GDM1 (cell line): ENCODE measurements at places on chromosomes 6 and 20.

- DNase-seq, result peak; percentile 48
Observed at GRCh38 chr6:147166360-147166944, 37.8 kb upstream of the STXBP5 start.

GRCh38 chr20:38841570-38841969 is 36.1 kb downstream of the PPP1R16B start:
- no peak for DNase-seq

DNA sequence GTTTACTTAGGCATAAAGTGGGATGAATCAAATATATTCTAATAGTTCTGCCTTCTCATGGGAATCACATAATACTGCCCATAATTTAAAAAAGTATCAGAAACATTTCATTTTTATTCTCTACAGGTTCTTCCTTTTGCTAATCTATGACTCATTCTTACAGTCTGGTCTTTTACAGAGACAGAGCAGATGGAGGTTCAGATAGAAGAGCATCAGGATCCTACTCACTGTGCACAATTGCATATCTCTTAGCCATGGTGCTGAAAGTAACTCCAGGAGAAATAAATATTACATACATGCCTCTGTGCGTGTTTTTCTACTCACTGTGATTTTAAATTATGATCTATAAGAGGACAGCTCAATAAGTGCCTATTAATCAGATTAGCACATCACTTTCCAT is 16.3 kb upstream of the OR2B6 start:
- DNase-seq, result no peak

GRCh38 chr6:151263967-151264366 is 24.2 kb downstream of the AKAP12 start:
- DNase-seq, result no peak

DNA sequence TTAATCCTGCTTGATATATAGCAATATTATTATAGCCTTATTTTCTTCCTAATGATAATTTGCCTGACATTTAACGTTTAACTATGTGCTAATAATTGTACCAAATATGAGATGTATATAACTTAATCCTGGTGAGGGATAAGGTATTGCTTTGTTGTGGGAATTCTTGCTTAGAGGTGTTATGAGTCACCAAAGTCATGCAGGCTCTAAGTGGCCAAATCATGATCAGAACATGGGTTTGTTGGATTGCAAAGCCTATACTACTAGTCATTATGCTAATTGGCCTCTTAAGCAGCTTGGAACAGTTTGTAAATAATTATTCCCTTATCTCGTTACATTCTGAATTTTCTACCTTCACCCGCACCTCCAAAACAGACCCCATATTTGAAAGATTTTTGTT is 21.9 kb upstream of the C6orf141 start:
- no peak for DNase-seq

DNA sequence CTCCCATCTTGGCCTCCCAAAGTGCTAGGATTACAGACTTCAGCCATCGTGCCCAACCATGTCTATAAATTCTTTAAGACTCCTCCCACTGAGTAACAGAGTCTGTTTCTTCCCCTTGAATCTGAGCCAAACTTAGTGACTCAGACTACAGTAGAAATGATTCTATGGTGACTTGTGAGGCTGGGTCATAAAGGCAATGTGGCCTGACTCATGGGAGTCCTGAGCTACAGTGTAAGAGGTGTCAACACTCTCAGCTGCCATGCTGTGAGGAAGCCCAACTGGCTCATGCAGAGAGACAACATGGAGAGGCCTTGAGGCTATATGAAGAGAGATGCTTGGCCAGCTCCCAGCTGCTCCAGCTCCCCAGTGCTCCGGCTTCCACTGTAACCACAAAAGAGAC is 5.2 kb upstream of the NRSN2 start:
- peak; percentile 31 for DNase-seq

- no peak for DNase-seq
Observed at GRCh38 chr6:125568609-125569008, 180.8 kb upstream of the HEY2 start.

DNA sequence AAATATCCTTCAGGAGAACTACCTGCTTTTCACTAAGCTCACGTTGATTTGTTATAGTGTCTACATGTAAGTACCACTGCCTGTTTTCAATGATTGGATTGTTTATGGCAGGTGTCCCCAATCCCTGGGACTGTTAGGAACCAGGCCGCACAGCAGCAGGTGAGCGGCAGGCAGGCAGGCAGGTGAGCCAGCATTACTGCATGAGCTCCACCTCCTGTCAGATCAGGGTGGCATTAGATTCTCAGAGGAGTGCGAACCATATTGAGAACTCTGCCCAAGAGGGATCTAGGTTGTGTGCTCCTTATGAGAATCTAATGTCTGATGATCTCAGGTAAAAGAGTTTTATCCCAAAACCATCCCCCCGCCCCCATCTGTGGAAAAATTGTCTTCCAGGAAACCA is 303.3 kb downstream of the EYA4 start:
- DNase-seq, result no peak

DNA sequence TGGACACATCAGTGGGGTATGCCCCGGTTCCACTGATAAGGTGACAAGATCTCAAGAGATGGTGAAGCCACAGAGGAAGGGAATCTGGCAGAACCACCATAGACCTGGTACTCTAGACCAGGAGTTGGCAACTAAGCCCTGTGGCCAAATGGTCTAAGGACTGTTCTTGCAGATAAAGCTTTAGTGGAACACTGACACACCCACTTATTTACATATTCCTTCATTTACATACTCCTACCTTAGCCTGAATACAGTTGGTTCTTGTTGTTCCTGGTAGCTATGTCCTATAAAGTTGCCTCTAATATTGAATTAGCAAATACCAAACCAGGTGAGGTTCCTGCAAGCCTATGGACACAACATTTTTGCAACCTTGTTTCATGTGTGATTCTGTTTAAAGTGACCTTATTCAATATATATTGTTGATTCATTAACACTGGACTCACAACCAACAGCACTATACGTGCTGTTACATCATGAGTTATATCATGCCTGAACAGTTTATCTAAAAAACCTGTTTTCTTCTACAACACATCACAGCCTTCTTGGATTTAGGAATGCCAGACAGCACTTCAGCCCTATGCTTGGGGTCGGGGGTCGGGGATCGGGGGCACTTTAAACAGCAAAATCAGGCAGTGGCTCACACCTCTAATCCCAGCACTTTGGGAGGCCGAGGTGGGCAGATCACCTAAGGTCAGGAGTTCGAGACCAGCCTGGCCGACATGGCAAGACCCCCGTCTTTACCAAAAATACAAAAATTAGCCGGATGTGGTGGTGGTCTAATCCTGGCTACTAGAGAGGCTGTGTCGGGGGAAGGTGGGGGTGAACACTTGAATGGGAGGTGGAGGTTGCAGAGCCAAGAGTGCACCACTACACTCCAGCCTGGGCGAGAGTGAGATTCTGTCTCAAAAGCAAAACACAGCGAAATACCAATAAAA is 2.5 kb downstream of the CCDC167 start:
- DNase-seq, result no peak

GRCh38 chr6:84356907-84357306 is 129.5 kb upstream of the CEP162 start:
- DNase-seq, result no peak

DNA sequence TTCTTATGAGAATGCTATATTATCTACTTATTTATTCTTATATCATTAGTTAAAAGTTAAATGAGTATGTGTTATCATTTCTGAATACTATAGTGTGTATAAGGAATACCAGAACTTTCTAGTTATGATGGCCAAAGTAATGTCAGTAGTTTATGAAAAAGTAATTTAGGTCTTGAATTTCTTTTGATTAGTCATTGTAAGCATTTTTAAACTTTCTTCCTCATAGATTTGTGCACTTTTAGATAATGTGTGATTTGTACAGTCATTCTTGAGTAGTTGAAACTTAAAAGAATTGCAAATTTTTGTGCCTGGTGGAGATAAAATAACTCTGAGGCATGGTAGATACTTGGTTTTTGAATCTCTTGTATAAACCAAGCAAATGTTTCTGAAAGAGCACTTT is 311.3 kb downstream of the CDKAL1 start:
- no peak for DNase-seq

- no peak for DNase-seq
Observed at GRCh38 chr20:25083773-25084625, 2.1 kb upstream of the VSX1 start.

GRCh38 chr20:49794336-49795134 is 18.1 kb upstream of the SLC9A8 start:
- DNase-seq, result no peak

- no peak for DNase-seq
Observed at GRCh38 chr6:5478380-5478779, 217.1 kb downstream of the FARS2 start.

- DNase-seq, result no peak
Observed at GRCh38 chr6:105212587-105212986, 32.8 kb upstream of the POPDC3 start.

- peak; percentile 27 for DNase-seq
Observed at GRCh38 chr20:47610247-47610944, 108.7 kb downstream of the NCOA3 start.

DNA sequence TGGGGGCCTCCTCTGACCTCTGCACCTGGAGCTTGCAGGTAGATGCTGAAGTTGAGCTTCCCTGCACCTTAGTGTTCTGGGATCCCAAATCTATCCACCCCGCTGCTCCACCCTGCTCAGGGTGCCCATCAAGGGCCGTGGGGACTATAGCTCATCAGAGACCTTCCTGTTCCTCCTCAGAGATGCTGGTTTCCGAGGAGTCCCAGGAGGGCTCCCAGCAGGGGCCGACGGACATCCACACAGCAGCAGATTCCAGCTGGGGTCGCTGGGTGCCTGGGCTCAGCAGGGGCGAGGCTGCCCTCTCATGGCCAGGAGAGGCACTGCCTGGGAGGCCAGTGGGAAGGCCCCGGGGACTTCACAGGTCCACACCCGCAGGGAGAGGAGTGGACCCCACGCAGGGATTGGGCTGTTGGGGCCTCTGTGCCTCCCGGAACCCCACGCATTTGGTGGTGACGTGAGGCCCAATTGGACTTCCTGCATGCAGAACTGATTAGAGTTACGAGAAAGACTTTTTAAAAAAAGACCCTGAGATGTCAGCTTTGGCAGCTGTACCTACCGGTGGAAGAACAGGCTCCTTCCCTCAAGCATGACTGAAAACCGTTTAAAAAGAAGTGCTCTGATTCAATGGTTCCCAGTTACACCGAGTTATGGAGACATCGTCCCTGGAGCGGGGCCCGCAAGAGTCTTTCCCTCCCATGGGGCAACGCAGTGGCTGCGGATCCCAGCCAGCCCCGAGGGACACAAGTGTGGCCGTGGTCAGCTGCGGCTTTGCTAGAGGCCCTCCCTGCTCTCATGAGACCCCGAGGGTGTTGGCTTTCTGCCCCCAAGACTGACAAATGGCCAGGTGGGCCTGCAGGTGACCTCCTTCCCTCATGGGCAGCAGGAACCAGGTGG is 25.3 kb upstream of the SLCO4A1 start:
- DNase-seq, result peak; percentile 82

- peak; percentile 44 for DNase-seq
Observed at GRCh38 chr6:137928286-137928685, 61.2 kb downstream of the TNFAIP3 start.

DNA sequence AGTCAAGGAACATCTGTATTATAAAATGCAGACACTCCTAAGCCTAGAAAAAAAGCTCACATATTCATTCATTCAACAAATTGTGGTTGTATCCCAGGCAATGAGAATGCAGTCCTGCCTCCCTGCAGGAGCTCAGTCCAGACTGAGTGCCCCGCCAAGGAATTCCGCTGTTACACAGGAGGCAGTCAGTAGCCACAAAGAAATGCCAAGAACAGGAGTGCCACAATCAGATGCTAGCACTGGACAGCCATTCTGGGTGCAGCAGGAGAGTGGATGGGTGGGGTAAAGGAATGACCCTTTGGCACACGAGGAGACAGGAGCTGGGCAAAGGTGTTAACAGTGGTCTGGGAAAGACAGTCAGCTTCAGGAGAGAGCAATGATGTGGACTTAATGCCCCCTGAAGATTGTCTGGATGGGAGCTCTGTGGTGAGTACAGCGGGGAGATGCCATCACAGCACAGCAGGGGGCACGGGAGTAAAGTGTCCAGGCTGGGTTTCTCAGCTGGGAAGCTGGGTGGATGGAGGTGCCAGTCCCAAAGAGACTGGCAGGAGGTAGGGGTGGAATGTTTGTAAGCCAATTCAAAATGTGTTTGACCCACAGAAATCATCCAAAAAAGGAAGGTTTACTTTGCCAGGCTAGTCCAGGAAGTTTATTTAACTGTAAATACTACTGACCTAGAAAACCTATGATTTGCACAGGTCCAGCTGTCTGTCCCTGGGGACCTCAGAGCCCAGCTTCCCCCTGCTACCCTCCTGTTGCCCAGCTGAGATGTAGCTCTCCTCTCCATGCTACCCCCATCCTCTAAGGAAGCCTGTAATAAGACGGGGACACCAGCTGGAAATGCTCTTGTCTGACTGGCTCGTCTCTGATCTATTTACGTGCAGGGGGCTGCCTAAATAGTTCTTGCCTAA is 84.1 kb downstream of the SLC23A2 start:
- no peak for DNase-seq

- no peak for DNase-seq
Observed at GRCh38 chr6:139970591-139970991, 596.1 kb upstream of the CITED2 start.

DNA sequence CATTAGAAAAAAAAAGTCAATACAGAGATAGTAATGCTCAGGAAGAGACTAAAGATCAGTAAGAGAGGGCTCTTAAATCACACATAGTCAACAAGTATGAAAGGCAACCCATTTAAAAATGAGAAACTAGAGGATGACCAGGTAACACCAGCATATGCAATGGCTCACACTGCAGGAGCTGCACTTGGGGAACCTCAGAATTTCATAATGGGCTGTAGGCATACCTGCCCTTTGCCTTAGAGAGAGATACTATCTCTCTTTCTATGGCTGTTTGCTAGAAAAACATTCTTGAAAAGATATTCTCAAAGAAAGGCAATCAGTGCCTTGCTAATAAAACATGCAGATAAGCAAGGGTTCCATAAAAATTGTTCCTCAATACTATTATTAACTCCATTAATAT is 33.2 kb downstream of the HMGCLL1 start:
- no peak for DNase-seq

DNA sequence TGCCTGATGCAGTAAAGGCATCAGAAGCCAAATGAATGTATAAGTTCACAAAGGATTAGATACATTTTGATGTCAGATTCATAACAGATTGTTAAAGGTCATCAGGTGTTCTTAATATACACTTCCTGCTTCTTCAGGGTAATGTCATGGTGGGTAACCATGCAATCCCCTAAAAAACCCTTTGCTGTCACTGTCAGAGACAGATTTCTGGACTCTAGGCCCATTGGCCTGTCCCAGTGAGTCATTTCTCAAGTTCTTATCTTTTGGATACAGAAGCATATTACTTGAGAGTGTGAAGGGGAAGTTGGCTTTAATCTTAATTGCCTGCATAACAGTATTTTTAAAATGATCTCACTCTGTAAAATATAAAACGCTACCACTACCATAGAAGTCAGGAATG is 895.6 kb upstream of the MAP3K7 start:
- peak; percentile 23 for DNase-seq

DNA sequence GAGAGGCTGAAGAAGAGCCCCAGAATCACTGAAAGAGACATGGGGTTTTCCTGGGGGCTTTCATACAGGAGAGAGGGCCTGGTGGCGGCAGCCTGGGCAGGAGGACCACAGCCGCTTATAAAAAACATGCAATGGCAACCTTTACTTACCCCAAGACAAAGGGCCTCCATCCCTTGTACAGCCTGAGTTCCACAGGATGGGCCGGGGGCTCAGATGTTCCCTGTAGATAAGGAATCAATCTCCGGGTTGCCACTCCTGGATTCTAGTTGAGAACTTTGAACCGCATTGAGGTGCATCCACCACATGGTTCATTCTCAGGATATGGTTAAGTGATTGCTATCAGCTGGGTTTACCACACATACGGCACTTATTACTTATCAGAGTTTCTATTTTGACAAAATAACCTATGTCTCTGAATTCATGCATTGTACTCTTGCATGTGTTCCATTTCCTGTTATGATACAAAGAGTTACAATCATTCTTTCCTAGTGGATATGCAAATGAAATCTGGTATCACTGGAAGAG is 677.6 kb downstream of the KIF16B start:
- no peak for DNase-seq
